ENCODE measurements at places on chromosomes 6 and 20.

GRCh38 chr20:11553603-11554002, 364.1 kb upstream of the BTBD3 start:
- no peak for DNase-seq

GRCh38 chr6:31422587-31422986, 19.2 kb downstream of the MICA start:
- DNase-seq = no peak

GRCh38 chr20:47257771-47258170, 98.7 kb downstream of the ZMYND8 start:
- DNase-seq = no peak

DNA sequence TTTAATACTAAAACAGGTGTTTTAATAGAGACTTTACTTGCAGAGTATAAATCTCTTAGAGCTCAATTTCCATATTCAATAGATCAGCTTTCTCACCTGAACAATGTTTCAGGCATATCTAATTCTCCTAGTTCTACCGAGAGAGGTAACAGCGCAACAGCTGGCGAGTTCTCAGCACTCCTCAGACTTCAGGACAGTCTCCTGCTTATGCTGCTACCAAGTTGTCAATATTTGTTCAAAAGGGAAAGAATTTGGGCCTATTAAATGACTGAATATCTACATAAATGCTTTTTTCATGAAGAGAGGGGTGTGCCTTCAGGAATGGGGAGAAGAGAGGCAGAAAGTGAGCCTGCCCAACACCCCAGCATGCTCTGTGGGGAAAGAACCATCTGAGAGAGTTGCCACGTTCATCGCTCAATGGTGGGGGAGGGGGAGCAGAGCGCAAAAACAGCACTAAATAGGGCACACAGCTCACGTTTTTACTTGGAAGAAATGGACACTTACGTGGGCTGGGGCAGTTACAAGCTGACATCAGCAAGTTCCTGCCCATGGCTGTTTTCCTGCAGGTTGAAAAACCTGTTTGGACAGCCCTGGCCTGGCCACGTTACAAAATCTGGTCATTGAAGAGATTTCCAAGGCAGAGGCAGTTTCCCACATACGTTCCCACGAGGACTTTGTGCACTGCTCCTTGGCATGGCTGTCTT, 38.0 kb downstream of the EZR start:
- no peak for DNase-seq

DNA sequence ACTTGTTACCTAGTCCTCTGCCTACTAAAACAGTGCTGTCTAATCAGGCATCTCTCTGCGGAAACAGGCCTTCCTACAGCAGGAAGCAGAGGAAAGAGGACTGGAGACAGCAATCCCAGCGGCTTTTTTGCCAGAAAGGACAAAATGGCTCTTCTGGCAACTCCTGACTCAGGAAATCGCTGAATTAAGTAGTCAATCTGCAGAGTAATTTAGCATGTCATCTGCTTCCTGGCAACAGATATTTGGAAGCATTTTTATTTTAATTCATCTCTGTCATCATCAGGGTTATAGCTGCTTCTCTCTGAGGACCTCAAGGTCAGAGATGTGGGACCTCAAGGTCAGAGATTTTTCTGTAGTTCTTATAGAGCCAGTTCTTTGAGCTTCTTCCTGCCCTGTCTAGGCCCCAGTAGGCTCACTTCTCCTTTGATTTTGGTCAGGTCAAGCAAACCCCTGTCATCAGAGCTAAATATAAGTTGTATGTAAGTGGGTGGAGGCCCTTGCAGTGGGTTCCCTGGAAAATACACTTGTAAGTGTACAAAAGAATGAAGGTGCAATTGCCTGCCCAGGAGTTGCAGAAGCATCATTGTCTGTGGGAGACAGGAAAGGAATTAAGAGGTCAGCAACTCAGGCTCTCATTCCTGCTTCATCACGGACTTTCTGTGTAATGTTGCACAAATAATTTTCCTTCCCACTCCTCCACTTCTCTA, 229.4 kb downstream of the ALDH8A1 start:
- no peak for DNase-seq

DNA sequence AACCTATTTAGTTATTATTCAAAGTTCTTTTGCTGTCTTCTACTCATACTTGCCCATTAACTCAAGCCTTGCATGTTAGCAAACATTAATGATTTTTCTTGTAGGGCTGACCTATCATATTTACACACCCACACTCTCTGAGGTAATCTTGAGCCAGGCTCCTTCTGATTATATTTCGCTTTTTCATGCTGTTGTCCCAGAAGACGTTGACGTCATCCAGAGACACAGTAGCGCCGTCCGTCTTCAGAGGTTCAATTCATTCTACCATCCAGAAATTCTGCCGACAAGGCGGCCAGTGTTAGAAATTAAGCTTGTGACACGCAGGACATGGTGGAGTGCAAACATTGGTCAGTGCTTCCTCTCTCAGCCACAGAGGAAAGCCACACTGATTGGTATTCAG, 584.7 kb downstream of the BMP2 start:
- DNase-seq = no peak
